NCI-H1417 treated with DMSO at 0.1 percent for 48 hours (cell line): ENCODE measurements at places on chromosomes 3 and 15.

- no peak for DNase-seq
These were observed 17.4 kb downstream of the TLE3 start for GRCh38 chr15:70080347-70080746.

DNA sequence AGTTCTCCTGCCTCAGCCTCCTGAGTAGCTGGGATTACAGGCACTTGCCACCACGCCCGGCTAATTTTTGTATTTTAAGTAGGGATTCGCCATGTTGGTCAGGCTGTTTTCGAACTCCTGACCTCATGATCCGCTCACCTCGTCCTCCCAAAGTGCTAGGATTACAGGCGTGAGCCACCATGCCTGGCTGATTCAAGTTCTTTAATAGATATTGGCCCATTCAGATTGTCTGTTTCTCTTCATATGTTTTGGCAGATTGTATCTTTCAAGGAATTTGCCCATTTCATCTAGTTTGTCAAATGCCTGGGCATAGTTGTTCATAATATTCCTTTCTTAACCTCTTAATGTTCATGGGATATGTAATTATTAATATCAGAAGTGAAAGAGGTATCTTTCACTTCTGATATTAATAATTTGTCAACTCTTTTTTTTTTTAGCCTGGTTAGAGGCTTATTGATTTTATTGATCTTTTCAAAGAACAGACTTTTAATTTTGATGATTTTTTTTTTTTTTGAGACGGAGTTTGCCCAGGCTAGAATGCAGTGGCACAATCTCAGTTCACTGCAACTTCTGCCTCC lies 40.2 kb upstream of the ZFAND6 start:
- DNase-seq: no peak

DNA sequence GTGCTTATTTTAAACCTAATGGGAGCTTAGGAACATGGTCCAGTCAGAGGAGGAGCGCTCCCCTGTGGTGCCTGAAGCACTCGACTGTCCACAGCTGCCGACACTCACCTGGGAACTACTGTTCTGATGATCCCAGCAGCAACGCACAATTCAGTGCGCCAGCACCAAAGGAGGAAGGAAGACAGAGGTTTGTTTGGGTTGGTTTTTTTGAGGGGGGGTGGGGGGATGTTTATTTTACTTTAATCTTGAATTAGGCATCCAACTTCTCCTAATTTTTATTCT lies 48.8 kb upstream of the VGLL4 start:
- DNase-seq: no peak

- DNase-seq: no peak
These were observed 5.2 kb downstream of the RAB27A start for GRCh38 chr15:55284426-55284825.

GRCh38 chr3:28172748-28173147 lies 68.7 kb upstream of the CMC1 start:
- DNase-seq: no peak

- DNase-seq: no peak
These were observed 323.9 kb downstream of the SV2B start for GRCh38 chr15:91424001-91424400.

- DNase-seq: no peak
These were observed 79.8 kb upstream of the MDFIC2 start for GRCh38 chr3:70392227-70392626.

DNA sequence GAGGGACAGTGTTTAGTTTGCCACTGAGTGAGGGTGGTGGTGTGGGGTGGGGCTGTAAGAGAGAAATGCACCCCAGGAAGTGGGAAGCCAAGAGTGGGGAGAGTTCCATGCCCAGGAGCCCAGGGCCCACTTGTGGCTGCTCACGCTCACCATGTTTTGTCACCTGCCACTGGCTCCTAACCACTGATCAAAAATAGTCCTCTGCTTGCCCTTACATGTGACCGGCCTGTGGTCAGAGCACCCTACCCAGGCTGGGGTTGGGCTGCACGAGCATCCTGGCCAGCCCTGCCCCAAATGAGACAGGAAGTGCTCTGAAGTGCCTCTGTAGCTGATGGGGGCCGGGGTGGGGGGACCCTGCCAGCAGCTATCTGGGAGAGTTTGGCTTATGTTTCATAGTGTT lies 216.3 kb downstream of the RPLP1 start:
- no peak for DNase-seq
